ENCODE measurements at places on chromosomes 7 and 10.

GRCh38 chr7:101450064-101450463 lies 87.4 kb downstream of the COL26A1 start:
- no peak for DNase-seq

GRCh38 chr10:123471811-123472210 lies 194.3 kb upstream of the GPR26 start:
- no peak for DNase-seq

GRCh38 chr7:24366876-24367275 lies 82.9 kb downstream of the NPY start:
- no peak for DNase-seq

GRCh38 chr10:82674036-82674435 lies 799.0 kb downstream of the NRG3 start:
- DNase-seq = no peak

- no peak for DNase-seq
Measured at GRCh38 chr7:137981175-137981574, 20.7 kb downstream of the CREB3L2 start.

- no peak for DNase-seq
Measured at GRCh38 chr10:43605850-43606322, 352 bp upstream of the ZNF485 start.

GRCh38 chr7:36034020-36034419 lies 119.0 kb upstream of the EEPD1 start:
- DNase-seq = peak; percentile 57

- DNase-seq = no peak
Measured at GRCh38 chr10:79022565-79023230, 46.1 kb upstream of the ZMIZ1 start.

DNA sequence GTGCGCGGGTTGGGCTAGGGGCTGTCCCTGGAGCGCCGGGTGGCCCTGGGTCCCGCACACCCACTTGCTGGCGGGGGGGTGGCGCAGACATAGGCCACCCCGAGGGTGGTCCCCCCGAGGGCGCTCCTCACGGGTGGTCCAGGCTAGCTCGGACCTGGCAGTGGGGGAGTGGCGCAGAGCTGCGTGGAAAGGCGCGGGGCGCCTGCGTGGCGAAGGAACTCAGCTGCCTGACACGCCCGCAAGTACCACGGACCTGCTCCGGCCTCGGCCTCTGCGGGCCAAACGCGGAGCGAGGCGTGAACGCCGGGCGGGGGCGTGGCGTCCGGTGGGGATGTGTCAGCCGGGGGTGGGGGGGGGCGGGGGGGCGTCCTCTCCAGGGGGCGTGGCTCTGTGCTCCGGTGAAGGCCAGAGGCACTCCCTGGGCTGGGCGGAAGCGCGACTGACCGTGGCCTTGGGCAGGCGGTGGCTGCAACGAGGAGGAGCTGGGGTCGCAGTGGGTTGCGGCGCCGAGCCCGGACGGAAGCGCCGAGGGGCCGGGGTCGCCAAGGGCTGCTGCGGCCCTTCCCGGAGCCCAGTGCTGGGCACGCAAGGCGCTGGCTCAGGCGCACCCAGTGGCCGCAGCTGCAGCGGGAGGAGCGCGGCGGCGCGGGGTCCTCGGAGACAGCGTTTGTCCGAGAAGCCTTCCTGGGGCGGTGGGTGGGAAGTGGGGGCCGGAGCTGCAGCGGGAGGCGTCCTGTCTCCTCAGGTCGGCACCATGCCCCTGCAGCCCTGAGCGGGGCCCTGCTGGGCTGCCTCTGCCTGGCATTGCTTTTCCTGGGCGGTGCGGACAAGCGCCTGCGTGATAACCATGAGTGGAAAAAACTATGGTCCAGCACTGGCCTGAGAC lies 58.9 kb upstream of the NUPR2 start:
- DNase-seq = no peak

- no peak for DNase-seq
Measured at GRCh38 chr10:69629897-69630650, at the start of gene FAM241B. FAM241B (plus strand) TSS chr10:69630247; CDS start chr10:69631744, 1,497 bp downstream.

- no peak for DNase-seq
Measured at GRCh38 chr10:97226398-97226797, 40.6 kb upstream of the SLIT1 start.

- no peak for DNase-seq
Measured at GRCh38 chr7:46571996-46572395, 650.9 kb upstream of the IGFBP3 start.

- DNase-seq = no peak
Measured at GRCh38 chr10:9012312-9012711, 957.8 kb downstream of the GATA3 start.

DNA sequence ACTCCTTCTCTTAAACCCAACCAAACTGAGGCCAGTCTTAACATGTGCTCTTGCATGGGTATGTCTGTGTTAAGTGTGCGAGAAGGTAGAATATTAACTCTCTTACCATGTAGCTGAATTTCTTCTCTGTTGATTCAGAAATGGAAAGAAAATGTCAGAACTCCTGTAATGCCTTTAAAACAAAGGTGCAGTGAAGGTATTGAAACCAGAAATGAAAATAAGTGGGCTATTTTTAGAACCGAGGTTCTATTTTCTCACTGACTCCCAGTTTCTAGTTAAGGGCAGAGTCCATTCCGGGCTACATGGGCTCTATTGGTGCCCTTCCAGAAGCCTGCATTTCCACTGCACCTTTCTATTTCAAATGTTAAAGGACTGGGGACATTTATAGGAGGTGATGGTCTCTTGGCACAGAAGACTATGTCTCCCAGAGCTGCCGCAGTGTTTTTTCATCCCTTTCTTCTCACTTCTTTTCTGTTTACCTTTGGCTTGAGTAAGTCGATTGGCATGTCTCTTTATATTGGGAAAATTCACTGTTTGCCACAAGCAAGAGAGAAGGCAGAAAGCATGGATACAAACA lies 174.9 kb downstream of the LRMDA start:
- DNase-seq = no peak

DNA sequence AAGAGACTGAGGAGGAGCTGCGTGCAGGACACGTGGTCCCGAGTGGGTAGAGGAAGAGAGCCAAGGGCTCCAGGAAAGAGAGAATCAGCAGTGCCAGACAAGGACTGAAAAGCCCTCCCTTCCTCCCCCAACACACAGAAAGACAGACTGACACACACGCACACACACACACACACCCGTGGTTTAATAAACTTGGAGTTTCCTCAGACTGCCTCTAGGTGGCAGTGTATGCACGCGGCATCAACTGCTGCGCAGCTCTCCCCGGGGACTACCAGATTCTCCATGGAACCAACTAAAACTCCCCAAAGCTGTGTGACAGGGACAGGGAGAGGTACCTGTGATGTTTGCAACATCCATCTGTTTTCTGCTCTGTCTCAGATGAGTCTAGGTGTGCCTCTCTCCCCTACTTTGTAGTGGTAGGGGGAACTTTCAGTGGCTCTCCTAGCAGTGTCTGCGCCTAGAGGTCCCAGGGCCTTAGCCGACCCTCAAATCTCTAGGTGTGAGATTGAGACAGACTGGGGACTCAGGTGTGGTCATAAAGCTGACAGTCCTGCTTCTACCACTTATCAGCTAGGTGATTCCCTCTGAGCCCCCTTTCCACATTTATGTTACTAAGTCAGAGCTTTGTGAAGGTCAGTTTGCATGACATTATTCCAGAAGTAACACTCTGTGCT lies 9.3 kb upstream of the TSPAN14 start:
- no peak for DNase-seq

GRCh38 chr10:133174689-133175263 lies 14.8 kb downstream of the KNDC1 start:
- DNase-seq = no peak

DNA sequence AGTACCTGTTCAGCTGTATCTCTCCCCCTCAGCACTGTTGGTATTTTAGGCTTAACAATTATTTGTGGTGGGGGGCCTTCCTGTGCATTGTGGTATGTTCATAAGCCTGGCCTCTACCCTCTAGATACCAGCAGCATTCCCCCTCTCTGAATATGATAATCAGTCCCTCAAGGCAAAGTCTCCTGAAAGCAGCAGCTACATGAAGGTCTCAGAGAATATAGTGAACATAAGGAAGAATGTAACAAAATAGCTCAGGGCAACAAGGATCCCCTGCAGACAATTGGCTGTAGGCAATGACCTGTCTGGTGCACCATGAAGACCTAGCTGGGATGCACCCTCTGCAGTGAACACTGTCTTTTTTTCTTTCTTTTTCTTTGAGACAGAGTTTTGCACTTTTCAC lies 86.4 kb downstream of the CTBP2 start:
- no peak for DNase-seq

DNA sequence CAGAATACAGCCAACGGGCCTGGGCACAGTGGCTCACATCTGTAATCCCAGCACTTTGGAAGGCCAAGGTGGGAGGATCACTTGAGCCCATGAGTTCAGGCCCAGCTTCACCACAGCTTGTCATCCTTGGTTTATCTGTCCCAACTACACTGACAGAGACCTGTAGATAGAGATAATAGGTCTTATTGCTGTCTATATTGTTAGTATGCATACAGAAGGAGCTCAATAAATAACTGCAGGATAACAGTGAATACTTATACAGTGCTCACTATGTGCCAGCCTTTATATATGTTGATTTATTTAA lies 1.3 kb downstream of the CNPY4 start:
- no peak for DNase-seq

DNA sequence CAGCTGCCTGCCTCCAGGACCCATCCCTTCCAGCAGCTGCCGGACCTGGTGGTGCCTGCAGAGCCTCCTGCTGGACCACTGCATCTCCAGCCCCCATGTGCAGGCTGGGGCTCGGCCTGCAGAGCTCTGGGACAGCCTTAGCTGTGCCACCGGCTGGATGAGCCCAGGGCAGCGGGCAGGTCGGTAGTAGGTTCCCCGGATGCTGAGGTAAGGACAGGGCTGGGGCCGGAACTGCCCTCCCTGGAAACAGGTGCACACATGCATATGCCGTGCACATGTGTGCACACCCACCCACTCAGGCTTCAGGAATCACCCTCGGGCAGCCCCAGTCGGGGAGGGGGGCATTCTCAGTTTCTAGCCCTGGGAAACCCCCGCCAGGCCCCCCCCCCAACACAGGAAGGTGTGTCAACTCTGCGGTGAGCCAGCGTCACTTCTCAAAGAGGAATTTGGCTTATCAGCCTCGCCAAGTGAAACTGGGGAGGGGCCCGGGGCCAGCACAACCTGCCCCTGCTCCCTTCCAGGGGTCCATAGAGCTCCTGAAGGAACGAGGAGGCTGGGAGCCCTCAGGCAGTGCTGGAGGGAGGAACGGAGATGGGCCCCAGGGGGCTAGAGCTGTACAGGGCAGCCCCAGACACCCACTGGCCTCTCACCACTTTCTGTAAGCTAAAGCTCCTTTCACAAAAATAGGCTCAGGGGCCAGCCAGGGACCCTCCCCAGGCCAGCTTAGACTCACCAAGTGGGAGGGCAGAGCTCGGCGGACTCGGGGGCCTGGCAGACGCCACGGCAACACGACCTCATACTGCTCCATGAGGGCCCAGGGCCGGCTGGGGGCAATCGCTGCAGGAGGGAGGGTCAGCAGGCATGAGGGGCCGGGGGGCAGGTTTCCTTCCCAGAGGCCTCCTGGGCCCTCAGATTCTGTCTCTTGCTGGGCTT lies 1.7 kb downstream of the ADAM8 start:
- DNase-seq = no peak

- DNase-seq = no peak
Measured at GRCh38 chr10:77511498-77512218, 126.0 kb downstream of the KCNMA1 start.

- no peak for DNase-seq
Measured at GRCh38 chr10:17227367-17228090, 512 bp upstream of the VIM start.

DNA sequence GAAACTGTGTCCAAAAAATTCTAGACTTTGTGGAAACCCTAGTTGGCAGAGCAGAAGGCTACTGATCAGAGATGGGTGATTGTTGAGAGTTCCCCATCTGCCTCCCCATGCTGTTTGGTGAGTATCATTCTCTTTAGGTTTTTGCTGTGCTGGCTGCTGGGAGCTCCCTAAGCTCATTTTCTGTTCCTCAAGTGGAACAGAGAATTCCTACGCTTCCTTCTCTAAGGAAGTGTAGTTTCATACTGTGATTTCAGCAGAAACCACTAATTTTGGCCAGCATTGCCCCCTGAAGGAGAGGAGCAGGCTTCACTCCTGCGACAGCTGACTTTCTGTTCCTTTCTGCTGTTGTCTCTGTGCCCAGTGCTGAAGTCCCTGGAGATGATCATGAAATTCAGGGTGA lies 355.3 kb upstream of the NPVF start:
- DNase-seq = no peak

DNA sequence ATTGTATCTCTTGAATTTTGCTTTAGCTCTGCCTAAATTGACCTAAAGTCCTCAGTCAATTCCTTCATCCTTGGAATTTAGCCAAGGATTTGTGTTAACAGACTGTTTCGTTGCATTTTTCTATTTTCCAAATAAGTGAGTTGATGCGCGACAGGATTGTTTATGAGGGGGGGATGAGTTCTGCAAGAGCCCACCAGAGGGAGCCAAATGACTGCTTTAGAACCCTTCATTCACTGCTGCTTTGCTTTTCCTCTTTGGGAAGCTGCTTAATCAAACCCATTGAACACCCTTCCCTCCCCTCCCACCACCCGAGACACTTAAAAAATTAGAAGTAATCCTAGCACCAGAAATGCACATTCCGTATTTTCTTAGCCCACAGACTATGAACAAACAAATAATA lies 33.7 kb upstream of the PTF1A start:
- DNase-seq = no peak

GRCh38 chr7:2761801-2762497 lies 73.9 kb downstream of the AMZ1 start:
- no peak for DNase-seq

- no peak for DNase-seq
Measured at GRCh38 chr10:60960913-60961312, 16.9 kb upstream of the RHOBTB1 start.

DNA sequence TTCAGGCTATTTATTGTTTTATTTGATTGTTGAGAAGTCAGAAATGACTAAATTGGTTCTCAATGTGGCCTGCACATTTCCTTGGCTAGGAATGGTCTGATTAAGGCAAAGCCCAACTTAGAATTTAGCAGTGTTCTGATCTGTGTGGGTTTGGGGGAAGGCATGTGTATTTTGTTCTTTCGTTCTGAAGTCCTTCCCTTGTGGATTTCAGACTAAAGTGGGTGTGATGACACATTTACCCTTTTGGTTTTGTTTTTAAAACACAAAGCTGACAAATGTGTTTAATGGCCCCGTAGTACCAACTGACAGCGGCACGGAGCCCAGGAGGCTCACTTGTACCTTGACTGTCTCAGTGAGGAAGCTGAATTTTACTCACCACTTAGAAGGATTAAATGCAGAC lies 452.3 kb upstream of the GALNT17 start:
- DNase-seq = no peak

Measured in T1000 (cell line).